DMS 273 treated with DMSO at 0.1 percent for 48 hours (cell line): ENCODE measurements at places on chromosomes 3 and 15.

DNA sequence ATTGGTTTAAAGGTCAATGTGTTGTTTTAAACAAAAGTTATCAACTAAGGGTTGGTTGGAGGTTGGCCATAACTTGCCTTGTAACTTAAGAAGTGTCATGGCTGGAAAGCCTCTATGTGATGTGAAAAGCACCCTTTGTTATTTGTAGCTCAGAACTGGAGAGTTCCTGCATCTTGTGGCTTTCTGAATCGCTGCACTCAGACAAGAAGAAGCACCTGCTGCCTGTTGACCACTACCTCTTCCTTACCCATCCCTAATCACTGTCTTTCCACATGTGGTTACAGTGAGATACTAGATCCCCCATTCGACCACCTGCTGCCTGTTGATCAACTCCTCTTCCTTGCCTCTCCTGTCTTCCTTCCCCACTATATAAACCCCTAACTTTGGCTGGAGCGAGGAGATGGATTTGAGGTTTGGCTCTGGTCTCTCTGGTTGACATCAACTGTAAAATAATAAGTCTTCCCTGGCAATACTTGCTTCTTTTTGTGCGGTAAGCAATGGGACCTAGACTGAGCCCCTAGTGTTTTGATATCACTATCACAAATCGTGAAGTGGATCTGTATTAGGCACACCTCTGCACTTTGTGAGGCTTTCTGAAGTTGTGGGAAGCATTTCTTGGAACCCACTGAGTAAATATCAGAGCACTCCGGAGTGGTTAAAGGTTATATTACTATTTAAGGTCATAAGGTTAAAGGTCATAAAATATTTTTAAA lies 13.8 kb downstream of the RPL39L start:
- no peak for DNase-seq

DNA sequence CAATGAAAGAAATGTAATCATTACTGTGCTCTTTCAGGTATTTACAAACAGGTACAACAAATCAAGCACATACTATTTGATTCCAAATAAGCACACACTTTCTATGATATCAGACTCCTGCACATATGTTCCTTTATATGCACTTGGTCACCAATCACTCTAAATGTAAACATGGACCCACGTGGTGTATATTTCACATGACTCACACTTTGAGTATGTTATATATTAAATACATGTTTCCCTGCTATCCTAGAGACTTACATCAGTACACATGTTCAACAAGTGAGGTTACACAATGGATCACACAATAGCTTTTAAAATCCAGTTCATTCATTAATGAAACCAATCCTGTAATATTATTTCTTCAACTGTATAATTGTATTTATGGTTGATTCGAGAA lies 683.5 kb downstream of the NR2F2 start:
- DNase-seq = no peak

- no peak for DNase-seq
Measured at GRCh38 chr3:95311272-95311671, 1248.4 kb downstream of the NSUN3 start.

- no peak for DNase-seq
Measured at GRCh38 chr15:63372018-63372705, 9.5 kb downstream of the CA12 start.

GRCh38 chr3:174541708-174542315 lies 317.3 kb upstream of the NAALADL2 start:
- no peak for DNase-seq

- no peak for DNase-seq
Measured at GRCh38 chr15:81331600-81331999, 7.7 kb upstream of the STARD5 start.

- no peak for DNase-seq
Measured at GRCh38 chr15:101625980-101626379, 26.2 kb downstream of the TM2D3 start.

DNA sequence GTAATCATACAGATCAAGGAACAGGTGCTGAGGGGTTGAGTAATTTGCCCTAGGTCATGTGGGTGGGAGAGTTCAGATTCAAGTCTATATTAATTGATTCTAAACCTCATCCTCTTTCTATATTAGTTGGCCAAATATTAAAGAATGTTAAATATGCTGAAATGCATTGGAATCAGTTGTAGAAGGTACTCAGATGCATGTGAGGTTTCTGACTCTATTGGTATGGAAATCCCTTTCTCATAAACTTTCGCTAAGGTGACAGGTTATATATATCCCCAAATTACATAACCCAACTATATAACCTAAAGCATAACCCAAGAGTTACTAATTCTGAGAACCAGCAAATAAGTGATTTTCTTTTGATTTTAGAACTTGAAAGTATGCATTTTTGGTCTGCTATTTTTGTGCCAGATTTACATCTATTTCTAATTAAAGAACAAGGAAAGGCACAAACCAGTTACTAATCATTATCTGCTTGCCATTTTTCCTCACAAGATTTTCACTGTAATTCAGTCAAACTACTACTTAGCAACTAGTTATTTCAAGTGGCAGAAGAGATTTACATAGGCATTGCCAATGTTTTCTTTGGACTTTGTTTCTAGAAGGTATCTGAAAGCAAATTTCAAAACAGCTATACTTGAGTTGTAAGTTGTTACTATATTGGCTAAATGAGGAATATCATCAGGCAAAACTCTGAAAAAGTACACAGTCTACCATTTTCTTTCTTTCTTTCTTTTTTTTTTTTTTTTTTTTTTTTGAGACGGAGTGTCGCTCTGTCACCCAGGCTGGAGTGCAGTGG lies 201.3 kb downstream of the RBMS3 start:
- no peak for DNase-seq

- no peak for DNase-seq
Measured at GRCh38 chr15:48086576-48086975, 34.2 kb upstream of the SLC24A5 start.

GRCh38 chr3:9231006-9231405 lies 18.4 kb downstream of the SRGAP3 start:
- no peak for DNase-seq

DNA sequence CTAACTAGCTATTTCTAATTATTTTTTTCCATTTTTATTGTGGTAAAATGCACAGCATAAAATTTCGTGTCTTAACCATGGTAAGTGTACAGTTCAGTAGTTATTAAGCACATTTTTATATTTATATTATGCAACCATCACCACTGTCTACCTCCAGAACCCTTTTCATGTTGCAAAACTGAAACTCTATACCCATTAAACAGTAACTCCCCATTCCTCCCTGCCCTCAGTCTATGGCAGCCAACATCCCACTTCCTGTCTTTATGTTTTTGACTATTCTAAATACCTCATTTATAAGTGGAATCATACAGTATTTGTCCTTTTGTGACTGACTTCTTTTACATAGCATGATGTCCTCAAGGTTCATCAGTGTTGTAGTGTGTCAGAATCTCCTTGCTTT lies 25.5 kb downstream of the SLC35A5 start:
- no peak for DNase-seq
